CD4-positive, alpha-beta T cell (primary cell): ENCODE measurements at places on chromosomes 11 and 22. TPM values are rescaled to one million over a fixed set of nuclear protein-coding genes. Genes with fewer than 3 reads are reported as not detected.

Gene AIFM3
- total RNA-seq = 0.41 TPM

DNA sequence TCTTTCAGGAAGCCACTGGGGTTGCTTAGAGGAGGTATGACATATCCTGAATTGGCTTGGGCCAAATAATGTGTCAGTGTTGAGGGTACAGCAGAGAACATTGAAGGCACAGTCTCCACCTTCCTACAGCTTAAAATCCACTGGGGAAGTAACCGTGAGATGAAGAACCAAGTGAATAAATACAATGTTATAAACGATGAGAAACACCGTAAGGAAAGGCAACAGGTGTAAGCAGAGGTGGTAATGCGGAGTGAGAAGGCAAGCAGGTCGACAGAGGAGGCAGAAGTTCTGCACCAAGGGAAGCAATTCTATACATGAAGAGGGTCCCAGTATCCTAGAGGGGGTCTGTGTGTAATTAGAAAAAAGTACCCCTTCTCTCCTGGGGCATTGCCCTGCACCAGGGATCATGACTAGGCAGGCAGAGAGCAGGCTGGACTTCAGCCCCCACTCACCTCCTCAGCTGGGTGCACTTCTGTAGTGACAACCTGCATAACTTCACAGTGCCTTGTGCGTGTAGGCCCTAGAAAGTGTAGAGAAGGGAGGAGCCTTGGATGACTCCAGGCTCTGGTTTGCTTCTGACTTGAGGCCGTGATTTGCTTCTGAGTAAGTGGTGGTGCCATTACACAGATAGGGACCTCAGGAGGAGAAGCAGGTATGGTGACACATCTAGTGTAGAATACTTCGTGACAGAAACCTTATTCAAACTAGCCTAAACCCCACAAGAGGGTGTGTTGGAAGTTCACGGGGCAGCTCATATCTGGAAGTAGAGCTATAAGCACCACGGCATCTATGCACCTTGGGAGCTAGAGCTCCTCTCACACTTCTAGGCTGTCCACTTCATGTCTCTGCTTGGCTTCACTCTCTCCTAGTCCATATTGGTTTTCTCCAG, 4.9 kb downstream of the MYOD1 start:
- DNase-seq = no peak

GRCh38 chr11:124717786-124718651, 21.7 kb upstream of the NRGN start:
- DNase-seq = peak; percentile 60

DNA sequence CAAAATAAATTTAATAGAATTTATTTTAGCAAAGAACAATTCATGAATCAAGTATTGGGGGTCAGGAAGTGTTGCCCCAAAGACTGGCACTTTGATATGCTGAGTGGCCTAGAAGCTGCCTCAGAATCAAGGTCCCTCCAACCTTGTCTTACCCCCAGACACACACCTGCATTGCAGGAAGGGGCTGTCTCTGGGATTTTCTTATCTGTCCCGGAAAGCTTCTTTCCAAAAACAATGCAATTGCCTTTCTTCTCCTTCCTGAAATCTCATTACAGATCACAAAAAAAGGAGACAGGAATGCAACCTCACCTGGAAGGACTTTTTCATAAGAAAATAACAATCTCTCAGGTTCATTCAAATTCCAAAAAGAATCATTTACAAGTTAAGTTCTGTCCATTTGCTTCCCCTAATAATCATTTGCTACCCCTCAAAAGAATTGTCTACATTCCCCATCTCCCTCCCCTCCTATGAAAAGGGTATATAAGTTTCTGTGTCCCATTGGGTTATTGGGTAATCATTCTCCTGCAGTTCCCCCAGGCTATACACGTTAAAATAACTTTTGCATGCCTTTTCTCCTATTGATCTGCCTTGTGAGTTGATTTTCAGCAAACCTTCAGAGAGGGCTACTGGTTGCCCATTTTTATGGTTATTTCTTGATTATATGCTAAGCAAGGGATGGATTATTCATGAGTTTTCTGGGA, 21.3 kb downstream of the OR10A6 start:
- no peak for DNase-seq

GRCh38 chr11:12673601-12673923, 659 bp upstream of the TEAD1 start:
- no peak for DNase-seq
